Stimulated activated CD4-positive, alpha-beta T cell treated with anti-CD3 and anti-CD28 coated beads, TNF-alpha, amount 100 ng/mL, for 48 hours (primary cell): ENCODE measurements at places on chromosomes 11 and 22.

- no peak for DNase-seq
Measured at GRCh38 chr11:86940122-86940777, 14.9 kb downstream of the FZD4 start.

- DNase-seq: no peak
Measured at GRCh38 chr11:2389377-2390026, 11.0 kb upstream of the TSSC4 start.

DNA sequence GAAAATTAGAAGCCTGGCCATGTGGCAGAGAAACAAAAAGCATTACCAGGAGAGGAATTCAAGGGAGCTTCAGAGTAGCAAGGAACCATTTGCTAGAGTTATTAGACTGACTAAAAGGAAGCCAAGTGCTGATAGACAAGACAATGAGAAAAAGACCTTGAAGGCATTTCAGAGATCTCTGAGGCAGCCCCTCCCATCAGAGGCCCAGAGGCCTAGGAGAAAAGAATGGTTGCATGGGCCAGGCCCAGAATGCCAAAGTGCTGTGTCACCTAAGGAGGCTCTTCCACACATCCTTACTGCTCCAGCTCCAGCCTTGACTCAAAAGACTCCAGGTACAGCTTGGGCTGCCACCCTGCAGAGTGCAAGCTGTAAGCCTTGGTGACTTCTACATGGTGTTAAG is 61.8 kb upstream of the POU2AF2 start:
- no peak for DNase-seq

DNA sequence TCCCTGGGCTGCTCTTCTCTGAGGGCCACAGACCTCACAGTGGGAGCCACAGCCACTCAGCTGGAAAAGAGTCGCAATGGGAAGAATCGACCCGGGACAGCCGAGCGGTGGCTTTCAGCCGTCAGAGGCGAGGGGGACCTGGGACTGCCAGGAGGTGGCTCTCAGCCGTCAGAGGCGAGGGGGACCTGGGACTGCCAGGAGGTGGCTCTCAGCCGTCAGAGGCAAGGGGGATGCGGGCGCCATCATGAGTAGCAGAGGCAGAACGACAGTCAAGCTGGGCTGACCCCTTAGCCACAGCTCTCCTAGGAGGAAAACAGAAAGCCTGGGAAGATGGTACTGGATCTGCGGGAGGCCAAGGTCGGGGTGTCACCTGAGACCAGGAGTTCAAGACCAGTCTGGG is 14.9 kb upstream of the MUC2 start:
- DNase-seq: no peak

DNA sequence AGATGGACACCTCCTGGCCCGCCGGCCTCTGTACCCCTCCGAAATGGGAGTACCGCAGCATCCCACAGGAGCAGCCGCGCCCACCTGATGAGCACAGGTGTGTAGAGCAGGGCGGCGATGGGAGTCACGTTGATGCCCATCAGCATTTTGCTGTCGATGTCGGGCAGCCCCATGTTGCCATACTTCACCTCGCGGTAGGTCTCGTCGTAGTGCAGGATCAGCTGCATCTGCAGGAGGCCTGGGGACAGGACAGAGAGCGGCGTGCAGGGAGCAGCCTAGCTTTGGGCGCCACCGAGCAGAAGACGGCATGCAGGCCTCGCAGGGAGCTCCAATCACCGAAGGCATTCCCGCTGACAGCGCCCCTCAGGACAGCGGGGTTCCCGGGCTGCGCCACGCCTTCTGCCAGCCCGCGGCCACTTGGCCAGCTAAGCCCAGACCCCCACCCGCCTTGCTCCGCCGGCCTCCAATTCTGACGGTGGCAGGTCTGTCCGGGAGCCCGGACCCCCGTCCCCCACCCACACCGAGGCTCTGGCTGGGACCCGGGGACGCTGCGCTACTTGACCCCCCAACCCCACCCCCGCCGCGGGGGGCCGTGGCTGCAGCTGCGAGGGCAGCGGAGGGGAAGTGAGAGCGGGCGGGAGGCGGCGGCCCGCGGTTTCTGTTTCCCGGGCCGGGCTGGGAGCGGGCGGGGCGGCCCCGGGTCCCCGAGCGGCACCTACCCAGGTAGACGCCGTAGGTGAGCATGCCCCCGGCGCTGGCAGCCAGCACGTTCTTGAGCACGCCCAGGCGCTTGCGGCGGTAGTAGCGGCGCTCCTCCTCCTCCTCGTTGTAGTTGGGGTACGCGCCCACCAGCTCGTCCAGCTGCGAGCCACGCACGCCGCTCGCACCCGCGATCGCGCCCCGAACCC is 705 bp downstream of the UNC93B1 start:
- DNase-seq: no peak

GRCh38 chr11:106047631-106048030 is 25.6 kb upstream of the MSANTD4 start:
- no peak for DNase-seq

DNA sequence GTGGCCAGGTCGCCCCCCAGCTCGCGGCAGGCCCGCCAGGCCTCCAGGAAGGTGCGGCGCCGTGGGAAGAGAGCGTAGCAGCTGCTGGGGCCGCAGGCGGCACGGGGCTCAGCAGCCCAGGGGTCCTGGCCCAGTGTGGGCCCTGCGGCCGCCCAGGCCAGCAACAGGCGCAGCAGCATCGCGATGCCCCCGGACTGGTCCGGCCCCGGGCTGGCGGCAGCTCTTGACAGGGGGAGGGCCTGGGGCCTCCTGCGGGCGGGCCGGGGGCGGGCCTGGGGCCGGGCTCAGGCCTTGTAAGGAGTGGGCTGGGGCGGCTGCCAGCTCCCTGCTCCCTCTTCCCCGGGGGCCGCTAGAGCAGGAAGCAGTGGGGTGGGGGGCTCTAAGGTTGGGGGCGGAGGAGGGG is at the start of gene CD248:
TSS of gene CD248 (minus strand) at position 196 of the 403 bp plus-strand sequence. CDS start at position 179, 17 bp downstream.
- no peak for DNase-seq

DNA sequence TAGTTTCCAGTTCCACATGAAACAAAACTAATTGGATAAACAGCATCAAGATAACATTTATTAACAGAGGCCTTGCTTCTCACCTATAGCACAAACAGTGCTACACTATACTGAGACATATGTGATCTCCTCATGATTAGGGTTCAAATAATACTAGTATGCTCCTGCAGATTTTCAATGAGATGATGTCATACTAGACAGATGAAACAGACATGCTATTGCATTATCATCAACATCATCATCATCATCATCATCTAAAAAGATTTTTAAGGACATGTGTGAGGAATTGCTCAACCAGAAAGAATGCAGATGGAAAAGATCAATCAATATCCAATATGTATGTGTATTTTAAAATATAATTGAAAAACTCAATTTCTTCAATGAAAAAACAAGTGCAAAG is 932.3 kb downstream of the METTL15 start:
- DNase-seq: no peak

DNA sequence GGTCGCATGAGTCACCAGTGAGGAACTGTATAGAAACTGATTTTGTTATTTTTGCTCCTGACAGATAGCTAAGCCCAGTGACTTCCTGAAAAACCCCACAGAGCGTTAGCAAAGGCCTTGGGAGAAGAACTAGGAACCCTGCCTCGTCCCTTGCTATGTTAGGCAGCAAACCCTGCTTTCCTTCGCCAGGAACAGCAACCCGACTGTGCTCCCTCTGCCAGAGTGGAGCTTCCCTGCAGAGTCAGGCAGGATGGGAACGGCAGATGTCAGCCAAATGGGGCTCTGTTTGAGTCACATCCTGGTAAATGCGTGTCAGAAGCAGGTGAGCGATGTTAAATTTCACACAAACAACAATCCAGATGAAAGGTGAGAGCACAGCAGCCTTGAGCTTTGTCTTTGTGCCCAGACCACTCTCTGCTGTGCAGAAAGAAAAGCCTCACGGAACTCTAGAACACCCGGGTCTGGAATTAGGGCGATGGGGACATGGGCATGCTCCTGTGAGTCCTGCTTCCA is 186.6 kb downstream of the ADAMTS15 start:
- no peak for DNase-seq

DNA sequence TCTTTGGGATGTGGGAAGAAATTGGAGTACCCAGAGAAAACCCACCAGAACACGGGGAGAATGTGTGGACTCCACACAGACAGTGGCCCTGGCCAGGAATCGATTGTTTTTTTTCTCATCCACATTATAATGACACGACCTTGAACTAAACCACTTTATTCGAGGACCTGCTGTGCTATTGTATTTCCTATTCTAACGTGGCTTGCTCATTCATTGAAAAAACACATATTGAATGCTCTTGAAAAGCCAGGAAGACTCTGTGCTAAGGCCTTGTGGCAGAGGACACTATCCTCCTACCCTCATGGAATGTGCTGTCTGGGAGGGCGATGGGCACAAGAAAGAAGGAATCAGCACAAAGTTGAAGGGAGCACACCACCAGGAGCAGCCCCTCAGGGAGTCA is 9.1 kb upstream of the SREBF2 start:
- no peak for DNase-seq

GRCh38 chr11:44785856-44786607 is 59.3 kb downstream of the TSPAN18 start:
- no peak for DNase-seq

- no peak for DNase-seq
Measured at GRCh38 chr11:109223451-109223850, 198.5 kb upstream of the C11orf87 start.

DNA sequence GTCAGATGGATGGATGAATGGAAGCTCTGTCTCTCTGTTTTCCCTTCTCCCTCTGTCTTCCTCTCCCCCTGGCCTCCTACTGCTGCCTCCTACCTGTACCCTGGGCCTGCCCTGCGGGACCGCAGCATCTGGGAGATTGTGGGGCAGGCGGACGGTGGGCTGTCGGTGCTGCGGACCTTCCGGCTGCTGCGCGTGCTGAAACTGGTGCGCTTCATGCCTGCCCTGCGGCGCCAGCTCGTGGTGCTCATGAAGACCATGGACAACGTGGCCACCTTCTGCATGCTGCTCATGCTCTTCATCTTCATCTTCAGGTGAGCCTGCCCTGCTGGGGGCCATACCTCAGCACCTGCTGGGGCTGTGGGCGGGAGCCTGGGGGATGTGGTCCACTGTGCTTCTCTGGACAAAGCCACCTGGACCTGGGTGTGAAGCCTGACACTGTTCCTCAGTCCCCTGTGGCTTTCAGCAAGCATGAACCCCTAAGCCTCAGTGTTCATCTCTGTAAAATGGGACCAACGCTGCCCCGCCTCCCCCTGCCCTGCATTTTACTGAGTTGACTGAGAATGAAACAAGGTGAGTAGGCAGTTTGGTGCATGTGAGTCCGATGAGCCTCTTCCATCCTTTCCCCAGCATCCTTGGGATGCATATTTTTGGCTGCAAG is 88.4 kb downstream of the CACNA1I start:
- DNase-seq: no peak

DNA sequence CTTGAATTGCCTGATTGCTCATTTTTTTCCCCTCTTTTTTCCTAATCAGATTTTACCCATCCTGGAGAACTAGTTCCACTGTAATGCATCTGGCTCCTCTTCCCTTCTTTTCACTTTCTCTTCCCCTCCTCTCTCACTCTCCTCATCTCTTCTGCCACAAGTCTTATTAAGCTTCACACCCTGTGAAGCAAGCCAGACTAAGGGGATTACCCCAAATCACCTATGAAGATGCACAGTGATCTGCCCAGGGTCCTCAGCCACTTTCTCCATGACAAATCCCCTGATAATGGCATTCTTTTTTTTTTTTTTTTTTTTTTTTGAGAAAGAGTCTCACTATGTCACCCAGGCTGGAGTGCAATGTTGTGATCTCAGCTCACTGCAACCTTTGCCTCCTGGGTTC is 11.2 kb downstream of the UBASH3B start:
- DNase-seq: no peak

DNA sequence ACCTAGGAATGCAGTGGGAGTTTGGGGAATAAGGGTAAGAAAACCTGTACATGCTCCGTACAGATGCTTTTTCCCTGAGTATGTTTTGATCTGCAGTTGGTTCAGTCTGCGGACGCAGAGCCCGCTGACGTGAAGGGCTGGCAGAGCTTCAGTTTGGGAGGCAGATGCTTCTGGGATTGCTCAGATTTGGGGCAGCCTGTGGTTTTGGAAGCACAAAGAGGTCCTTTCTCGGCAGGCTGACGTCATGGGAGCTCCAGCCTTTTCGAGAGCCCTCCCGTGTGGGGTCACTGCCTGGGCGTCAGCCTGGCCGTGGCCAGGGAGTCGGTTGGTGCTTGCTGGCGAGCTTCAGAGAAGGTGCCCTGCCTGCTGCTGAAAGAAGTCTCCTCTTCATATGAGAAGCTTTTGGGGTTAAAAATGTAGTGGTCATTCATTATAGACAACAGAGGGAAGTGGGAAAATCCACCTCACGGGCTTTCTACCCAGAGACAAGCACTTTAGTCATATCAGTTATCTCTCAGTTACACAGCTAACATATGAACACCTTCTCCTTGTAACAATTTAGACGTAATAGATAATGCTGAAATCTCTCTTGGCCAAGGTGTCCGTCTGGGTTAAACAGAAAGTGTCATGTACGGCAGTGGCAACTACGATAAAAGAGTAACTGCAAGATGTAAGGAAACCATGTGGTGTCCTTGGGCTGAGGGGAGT is 26.8 kb downstream of the TPCN2 start:
- no peak for DNase-seq

- DNase-seq: no peak
Measured at GRCh38 chr11:117232911-117233409, 489 bp downstream of the RNF214 start.

- no peak for DNase-seq
Measured at GRCh38 chr22:22196018-22196533, 48.5 kb upstream of the VPREB1 start.

- DNase-seq: no peak
Measured at GRCh38 chr11:111363985-111364384, 15.1 kb downstream of the POU2AF1 start.

GRCh38 chr11:122195790-122196189 is 79.8 kb upstream of the BLID start:
- DNase-seq: no peak

- no peak for DNase-seq
Measured at GRCh38 chr11:10709299-10710086, 15.9 kb upstream of the IRAG1 start.

DNA sequence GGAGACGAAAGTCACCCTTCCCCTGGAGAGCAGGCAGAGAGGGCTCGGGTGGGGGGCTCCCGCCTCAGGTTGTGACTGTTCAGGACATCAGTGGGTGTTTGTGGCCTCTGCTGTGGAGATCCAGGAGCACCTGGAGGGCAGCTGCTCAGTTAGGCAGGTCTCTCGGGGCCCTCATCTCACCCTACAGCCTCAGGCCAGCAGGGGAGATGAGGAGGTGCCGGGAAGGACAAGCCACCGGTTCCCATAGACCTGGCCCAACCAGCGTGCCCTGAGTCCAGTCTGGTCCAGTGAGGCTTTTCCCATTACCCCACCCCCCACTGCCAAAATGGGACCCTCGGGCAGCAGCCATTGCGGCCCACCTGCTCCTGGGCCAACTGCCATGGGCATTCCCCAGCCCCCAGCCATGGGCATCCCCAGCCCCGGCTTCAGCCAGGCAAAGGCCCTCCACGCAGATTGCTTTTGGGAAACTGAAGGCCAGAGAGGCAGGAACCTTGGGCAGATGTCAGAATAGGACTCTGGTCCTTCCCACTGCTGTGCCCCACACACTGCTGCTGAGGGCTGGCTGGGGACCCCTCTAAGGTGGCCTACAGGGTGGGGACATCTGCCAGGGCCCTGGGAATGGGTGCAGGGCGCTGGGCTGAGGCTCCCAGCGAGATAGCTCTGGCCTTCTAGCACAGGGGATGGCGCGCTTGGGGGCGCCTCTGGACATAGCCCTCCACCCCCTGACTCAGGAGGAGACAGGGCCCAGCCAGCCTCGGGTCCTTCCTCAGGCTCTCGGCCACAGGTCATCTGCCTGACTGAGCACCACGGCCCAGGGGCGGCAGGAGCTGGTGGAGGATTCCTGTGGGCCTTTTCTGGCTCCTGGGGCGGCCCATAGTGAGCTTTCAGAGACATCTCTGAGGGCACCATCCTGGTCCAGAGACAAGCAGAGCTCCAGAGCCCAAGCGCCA is 4.8 kb downstream of the PIM3 start:
- DNase-seq: no peak

GRCh38 chr11:64675450-64676260 is 47.3 kb downstream of the NRXN2 start:
- DNase-seq: no peak
